ENCODE measurements at places on chromosomes 3 and 15.

DNA sequence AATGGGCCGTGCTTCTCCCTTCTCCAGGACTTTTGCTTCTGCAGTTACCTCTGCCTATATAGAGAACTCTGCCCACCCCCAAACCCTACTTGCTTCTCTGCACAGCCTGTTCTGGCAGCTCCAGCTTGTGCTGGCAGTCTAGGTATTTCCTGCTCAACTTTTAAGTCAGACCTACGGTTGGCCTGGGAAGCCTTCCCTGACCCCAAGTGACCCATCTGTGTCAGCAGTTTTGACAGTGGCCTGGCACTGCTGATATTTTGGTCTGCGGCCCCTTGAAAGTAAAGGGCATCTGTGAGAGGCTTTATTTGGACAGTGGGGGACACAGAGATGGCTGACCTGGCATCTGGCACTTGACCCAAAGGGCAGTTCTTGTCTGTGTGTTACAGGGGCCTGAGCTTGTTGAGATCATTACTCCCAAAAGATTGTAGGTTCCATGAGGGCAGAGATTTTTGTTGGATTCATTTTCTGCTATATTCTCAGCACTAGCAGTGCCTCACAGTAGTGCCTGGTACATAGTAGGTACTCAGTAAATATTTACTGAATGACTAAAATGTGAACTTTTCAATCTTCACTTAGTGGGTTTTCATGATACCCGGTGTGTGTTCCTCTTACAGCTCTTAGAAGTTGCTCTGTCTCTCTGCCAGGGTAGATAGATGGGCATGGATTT, 55.2 kb upstream of the TRAK1 start:
- DNase-seq, result no peak

DNA sequence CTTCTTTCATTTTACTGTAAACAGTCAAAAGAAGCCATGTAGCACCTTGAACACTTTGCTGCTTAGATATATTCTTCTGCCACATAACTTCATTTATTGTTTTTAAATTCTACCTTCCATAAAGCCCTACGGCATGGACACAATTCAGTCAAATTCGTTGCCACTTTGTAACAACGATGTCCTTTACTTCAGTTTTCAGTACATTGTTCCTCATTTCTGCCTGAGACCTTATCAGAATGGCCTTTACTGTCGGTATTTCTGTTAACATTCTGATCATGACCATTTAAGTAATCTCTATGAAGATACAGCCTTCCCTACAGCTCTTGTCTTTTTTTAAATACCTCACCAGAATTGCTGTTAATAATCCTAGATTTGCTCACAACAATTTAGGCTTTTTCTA, 466.9 kb downstream of the NAALADL2 start:
- DNase-seq, result no peak

- no peak for DNase-seq
Measured at GRCh38 chr3:14553871-14554270, 13.7 kb upstream of the GRIP2 start.

DNA sequence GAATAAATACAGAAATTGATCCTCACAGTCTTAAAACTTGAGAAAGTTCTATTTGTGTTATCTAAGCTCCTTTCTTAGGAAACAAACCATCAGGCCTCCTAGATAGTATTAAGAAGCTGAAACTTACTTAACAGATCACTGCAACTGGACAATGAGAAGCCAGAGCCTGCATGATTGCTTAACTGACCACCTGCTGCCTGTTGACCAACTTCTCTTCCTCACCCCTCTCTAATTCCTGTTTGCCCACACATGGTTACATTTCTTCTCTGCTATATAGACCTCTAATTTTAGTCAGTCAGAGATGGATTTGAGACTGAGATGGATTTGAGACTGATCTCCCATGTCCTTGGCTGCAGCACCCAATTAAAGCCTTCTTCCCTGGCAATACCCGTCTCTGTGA, 13.5 kb downstream of the CCPG1 start:
- DNase-seq, result no peak

DNA sequence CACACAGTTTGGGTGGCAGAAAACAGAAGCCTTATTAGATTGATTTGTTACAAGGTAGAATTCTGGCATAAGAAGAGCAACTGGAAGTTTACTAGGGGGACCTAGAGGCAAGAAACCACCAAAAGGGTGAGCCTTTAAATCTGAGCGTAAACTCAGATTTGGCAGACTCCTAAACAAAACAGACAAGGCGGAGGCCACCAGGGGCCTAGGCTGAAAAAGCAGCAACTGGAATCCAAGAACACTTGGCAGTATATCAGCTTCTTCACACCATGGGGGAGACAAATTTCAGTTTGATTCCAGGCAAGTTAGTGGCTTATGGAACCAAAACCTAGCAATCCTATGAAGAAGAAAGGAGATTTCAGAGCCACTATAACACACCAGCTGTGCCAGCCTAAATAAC, 220.0 kb downstream of the C3orf38 start:
- DNase-seq, result no peak

- DNase-seq, result no peak
Measured at GRCh38 chr3:183907176-183907575, 22.5 kb upstream of the PARL start.

DNA sequence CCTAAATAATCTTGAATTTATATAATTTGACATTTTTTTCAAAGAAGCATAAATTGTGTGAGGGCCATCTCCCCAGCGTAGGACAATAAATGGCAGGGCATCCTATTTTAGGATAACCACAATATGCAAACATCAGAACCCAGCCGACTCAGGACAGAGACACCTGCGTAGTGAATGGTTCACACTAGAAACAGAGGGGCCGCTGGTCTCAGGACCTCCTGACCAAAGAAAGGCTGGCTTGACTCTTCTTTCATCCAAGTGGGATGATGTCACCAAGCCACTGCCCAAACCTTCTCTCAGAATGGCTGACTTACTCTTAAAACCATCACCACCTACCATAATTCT, 162.1 kb downstream of the FOXP1 start:
- DNase-seq, result no peak

- DNase-seq, result no peak
Measured at GRCh38 chr3:108455212-108455705, 55.1 kb downstream of the MYH15 start.

GRCh38 chr3:147383617-147384016, 22.7 kb downstream of the ZIC4 start:
- DNase-seq, result no peak

DNA sequence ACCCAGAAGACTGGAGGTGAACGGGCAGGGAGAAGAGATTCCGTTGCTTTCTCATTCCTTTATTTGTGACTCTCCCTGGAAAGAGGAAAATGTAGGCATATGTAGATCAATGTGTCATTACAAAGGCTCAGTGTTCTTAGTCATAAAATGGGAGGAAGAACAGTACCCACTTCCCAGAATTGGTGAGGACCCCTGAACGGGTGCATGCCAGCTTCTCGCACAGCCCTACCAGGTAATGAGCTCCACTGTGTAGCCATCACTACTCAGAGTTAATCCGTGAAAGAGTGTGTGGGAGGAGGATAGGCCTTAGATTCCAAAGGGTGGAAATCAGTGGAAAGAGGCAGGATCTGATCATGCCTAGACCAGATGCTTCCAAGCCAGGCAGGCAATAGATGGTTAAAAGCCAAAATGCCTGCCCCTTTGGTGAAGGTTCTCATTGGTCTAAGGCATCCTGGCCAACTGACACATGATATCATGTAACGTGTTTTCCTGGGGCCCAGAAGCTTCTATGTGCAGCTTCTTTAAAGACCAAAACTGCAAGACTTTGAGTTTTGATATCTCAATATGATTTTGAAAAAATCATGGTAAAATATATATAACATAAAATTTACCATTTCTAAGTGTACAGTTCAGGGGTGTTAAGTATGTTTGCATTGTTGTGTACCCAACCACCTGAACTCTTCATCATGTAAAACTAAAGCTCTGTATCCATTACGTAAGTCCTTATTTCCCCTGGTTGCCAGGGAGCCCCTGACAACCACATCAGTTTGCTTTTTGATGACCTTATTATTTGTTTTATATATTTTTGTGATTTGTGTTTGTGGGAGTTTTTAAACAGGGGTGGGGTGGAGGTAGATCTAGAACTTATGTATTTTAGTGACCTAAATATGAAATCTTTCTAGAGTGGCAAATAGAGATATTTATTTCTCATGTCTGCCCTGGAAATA, 402.2 kb upstream of the CFAP20DC start:
- DNase-seq, result no peak

- no peak for DNase-seq
Measured at GRCh38 chr15:85779249-85779648, 15.5 kb downstream of the KLHL25 start.

- no peak for DNase-seq
Measured at GRCh38 chr3:171503817-171504216, 43.6 kb upstream of the TNIK start.

DNA sequence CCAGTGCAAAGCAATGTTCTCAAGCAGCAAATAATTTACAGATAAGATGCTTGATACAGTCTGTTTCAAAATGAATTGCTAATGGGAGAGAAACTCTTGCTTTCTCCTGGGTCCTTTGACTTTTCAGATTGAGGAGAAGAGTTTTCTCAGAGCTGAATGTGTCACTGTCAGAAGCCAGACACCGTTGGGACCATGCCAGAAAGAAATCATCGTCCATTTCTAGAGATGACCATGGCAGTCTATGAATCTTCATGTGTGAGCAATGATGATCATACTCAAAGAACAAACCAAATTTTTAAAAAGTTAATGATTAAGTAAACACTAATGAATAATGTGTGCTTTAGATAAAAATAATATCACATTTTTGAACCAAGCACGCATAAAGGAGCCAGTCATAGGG, 77.6 kb downstream of the ZNF385D start:
- no peak for DNase-seq

GRCh38 chr3:16807391-16807790, 77.4 kb upstream of the PLCL2 start:
- DNase-seq, result no peak

DNA sequence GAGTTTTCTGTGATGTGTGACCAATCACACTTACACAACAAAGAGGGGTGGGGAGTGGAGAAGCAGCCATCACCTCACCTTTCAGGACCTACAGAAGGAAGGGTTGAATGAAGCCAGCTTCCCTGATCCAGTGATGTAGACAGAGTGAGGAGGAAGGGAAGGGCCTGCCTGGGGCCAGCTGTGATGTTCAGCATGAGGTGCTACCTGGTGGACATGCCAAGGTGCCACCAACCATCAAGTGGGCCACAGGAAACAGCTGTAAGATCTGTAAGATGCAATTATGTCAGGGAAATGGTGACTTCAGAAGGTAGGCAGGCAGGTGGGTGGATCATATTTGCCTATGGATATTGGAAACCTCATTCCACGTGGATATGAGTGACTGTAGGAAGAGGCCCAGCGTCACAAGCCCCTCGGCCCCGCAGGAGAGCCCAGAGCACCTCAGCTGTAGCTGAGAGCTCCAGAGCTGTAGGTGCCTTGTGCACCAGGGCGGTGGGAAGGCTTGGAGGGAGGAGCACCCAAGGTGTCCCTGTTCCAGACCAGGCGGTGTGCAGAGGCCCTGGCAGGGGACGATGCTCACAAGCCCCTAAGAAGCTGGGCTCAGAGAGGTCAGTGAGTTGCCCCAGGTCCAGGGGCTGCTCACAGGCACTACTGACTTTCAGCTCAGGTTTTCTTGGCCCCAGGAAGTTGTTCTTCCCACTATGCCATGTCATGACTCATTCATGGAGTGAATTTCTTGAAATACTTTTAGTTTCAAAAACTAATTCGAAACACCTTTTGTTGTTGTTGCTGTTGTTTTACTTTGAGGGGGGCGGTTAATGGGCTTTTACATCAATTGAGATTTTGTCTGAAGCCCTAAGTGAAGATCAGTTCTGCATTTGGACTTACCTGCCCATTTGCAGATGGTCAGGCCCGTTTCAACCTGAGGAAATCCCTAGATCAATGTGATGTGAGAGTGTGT, 94.2 kb upstream of the ALDH1A3 start:
- DNase-seq, result peak; percentile 72

DNA sequence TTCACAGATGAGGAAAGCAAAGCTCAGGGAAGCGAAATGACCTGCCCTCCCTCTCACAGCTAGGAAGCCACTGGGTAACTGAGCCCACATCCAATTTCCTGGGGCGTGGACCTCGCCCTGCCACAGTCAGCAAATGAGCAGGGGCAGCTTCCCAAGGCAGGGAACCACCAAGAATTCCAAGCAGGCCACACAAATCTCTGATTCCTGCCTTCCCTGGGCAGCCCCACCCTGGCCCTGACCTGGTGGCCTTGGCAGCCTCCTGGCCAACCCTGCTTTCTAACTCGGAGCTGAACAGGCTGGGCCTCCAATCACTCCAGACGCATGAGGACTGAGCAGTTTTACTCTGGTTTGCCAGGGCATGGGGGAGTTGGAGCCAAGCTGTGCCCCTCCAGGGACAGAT, 203.7 kb upstream of the TLE3 start:
- no peak for DNase-seq

- DNase-seq, result no peak
Measured at GRCh38 chr15:76312540-76313174, 1.4 kb upstream of the ETFA start.

DNA sequence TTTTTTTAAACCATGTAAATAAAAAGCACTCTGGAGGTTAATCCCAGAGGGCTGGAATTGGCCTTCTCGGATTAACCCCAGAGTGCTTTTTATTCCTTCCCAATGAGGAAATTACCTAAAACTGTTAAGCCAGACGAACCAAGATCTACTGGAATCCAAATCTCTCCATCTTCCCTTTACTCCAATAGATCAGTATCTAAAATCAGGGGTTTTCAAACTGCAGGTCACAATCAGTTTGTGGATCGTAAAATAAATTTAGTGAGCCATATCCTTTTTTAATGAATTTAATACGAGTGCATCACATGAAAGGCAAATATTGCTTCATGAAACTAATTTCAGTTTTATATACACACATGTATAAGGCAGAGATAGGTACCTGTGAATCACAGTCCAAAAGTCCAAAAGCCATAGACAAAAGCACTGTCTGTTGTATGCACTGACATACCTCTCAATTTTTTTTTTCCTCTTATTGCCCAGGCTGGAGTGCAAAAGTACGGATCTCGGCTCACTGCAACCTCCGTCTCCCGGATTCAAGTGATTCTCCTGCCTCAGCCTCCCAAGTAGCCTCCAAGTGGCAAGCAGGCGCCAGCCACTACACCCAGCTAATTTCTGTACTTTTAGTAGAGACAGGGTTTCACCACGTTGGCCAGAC, 61.3 kb downstream of the TBL1XR1 start:
- DNase-seq, result no peak

- no peak for DNase-seq
Measured at GRCh38 chr3:185046164-185046515, 106.7 kb downstream of the C3orf70 start.

- no peak for DNase-seq
Measured at GRCh38 chr3:67018789-67019526, 20.9 kb downstream of the KBTBD8 start.

- DNase-seq, result no peak
Measured at GRCh38 chr3:181755959-181756358, 44.2 kb downstream of the SOX2 start.

- DNase-seq, result no peak
Measured at GRCh38 chr3:35710554-35710953, 71.2 kb downstream of the ARPP21 start.

DNA sequence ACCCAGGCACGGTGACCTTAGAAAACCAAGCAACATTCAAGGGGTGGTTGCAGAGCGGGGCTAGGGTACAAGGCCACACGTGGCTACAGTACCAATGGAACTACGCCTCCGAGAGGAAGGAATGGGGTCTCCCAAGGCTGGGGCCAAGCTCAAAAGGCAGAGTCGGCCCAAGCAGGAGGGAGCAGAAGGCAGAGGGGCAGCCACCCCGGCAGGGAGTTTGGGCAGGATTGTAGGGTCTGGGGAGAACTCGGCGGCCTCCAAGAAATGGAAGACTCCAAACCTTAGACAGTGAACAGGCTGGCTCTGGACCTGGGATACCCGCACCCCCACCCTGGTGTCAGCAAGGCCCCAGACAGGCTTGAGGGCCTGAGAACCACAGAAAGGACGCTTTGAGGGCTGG, 28.7 kb downstream of the ATRIP start:
- no peak for DNase-seq

All from vagina (tissue), 2 donors.